Karpas-422 (cell line): ENCODE measurements at places on chromosomes 3 and 15. TPM values are rescaled to one million over a fixed set of nuclear protein-coding genes. Genes with fewer than 3 reads are reported as not detected.

- no peak for DNase-seq
Observed at GRCh38 chr15:80118956-80119355, 33.8 kb upstream of the FAH start.

DNA sequence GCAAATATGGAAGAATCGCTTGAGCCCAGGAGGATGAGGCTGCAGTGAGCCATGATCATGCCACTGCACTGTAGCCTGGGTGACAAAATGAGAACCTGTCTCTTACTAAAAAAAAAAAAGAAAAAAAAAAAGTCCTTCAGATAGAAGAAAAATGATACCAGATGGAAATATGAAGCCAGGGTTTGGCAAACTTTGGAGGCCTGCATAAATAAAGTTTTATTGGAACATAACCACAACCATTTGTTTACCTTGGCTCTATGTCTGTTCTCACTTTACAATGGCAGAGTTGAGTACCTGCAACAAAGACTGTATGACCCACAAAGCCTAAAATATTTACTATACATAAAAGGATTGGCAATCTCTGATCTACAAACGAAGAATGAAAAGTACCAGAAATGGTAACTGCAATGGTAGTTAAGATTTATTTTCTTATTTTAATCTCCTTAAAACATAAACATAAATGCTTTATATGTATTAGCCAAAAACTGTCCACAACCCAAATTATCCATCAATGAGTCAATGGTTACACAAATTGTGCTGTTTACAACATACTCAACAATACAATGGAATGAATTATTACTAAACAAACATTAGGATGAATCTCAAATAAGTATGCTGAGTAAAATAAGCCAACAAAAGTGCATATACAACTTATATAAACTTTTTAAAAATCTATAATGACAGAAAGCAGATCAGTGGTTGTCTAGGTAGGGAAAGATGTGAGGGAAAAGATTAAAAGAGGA, 41.8 kb downstream of the GOLGB1 start:
- no peak for DNase-seq

- DNase-seq: no peak
Observed at GRCh38 chr15:28978011-28978378, 92.2 kb downstream of the APBA2 start.

The TMEM108 gene
- total RNA-seq: not detected in 2 replicates

The CPLX3 gene
- 5.2 and 7.3 TPM in 2 replicates for total RNA-seq

The NOX5 gene
- not detected in 2 replicates for total RNA-seq

The BCHE gene
- 0.11 TPM in 2 replicates for total RNA-seq
